ENCODE measurements at places on chromosomes 16 and 17. TPM values are rescaled to one million over a fixed set of nuclear protein-coding genes. Genes with fewer than 3 reads are reported as not detected.

- DNase-seq: no peak
Measured at GRCh38 chr17:65545705-65546523, 15.5 kb downstream of the AXIN2 start.

KRTAP1-5 gene
- not detected for total RNA-seq

FOXJ1 gene
- 5.4 TPM for total RNA-seq

- no peak for DNase-seq
Measured at GRCh38 chr17:77228241-77228752, 87.5 kb downstream of the SEC14L1 start.

GRCh38 chr16:77951788-77952187, 70.6 kb upstream of the CLEC3A start:
- no peak for DNase-seq

- no peak for DNase-seq
Measured at GRCh38 chr16:66878067-66878466, 2.2 kb upstream of the PDP2 start.

DNA sequence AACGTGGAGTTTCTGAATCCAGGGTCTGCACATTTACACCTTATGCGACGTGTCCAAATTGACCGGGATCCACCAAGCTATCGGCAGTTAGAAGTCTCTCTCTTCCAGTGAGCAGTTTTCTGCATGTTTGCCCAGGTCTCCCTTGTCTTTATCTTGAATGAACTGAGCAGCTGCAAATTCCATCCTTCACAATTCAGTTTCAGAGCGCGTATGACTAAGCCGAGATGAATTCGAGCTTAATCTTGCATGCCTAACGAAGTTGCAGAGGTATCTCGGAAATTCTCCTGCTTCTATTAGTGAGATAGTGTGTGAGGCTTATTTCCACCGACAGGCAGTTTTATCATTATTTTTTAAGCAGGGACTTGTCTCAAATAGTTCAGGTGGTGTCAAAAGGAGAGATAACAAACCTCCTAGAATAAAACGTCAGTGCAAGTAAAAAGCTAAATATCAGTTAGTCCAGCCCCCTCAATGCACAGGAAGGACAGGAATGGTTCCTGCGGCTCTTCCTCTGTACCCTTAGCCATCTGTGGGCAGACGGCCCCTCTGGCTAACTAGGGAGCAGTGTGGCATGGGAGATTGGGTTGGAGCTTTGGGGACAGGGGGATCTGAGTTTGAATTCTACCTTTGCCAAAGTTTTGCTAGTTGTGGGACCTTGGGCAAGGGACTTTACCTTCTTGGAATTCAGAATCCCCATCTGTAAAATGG, 93.0 kb upstream of the GPR139 start:
- DNase-seq: no peak

GRCh38 chr17:31251105-31251969, 45.7 kb downstream of the OMG start:
- DNase-seq: no peak

SBK1 gene
- 15.9 TPM for total RNA-seq

DNA sequence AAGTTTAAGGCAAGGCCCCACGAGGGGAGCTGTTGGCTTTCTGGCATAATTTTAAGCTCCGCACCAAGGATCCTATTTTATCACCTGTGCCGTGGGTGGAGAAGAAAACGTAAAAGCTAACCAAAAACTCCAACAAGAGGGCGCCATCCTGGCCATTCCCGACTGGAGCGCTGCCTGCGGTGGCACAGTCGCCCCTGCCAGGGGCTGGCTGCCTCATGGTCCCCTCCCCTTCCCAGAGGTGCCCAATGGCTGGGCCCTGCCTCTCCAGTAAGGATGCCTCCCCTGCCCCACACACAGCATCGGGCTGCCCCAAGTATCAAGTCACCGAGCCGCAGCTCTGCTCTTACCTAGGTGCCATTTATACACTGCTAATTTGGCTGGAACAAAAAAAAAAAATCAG, 36.3 kb downstream of the ZDHHC7 start:
- no peak for DNase-seq

TERB1 gene
- not detected for total RNA-seq

- no peak for DNase-seq
Measured at GRCh38 chr17:32819035-32819434, 57.9 kb downstream of the MYO1D start.

Measured in activated naive CD8-positive, alpha-beta T cell treated with anti-CD3 and anti-CD28 coated beads, Interleukin-2, amount 10 ng/mL, durations not matched to agents 7 days and 5 days (primary cell).